ENCODE measurements at places on chromosomes 4 and X.

DNA sequence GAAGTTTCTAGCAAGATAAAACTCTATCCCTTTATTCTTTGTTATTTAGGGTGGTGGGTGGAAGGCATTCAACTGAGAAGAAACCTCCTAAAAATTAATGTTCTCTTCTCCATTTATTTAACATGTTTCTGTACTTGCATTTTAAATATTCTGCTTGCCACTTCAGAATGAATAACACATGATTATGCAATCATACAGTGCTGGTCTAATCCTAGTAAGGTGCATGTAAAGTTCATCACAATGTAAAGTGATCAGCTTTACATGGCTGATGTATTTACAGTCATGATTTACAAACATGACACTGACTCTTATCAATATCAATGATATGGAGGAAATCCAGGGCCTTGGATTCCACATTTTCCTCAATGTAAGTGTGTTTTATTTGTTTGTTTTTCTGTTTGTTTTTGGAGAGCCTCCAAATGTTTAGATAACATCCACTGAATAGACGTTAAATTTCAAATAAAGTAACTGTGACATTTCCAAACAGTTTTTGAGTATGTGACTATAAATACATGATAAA is 342.1 kb upstream of the CTSO start:
- DNase-seq = no peak

- DNase-seq = no peak
Observed at GRCh38 chrX:39802354-39802753, 295.4 kb downstream of the BCOR start.

DNA sequence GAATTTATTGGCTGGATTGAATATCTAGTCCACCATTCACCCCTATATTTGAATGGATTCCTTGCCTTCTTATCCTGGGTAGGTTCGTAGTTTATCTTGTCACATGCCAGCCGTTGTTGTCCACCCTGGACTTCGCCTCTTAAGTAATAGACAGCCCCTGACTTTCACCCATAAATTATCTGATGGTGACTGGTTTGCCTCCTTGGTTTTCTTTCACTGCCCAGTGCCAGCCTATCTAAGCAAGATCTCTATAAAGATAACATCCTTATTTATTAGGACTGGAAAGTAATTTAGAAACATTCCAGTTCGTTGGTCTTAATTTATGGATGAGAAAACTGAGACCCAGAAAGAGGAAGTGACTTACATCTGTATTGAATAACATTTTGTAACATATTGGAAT is 410.3 kb downstream of the RPA4 start:
- DNase-seq = no peak

DNA sequence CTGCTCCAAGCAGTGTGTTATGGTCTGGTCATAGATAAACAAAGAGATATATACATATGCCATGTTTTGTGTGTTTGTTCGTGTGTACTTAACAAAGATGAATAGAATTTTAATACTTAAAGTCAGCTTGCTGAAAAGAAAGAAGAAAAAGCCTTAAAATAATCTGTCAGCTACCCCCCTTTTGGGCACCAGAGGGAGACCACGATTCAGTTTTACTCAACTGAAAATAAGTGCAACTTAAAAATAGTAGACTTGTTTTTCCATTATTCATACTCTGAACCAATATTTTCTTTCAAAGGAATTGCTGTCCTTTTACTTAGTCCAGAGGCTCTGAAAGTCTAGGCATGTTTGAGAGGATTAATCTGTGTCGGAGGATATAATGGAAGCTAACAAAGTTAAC is 181.7 kb upstream of the AGTR2 start:
- no peak for DNase-seq

Data from stimulated activated CD8-positive, alpha-beta memory T cell treated with anti-CD3 and anti-CD28 coated beads, Interleukin-15, amount 100 ng/mL, for 1 hour (primary cell).